ENCODE measurements at places on chromosomes 11 and 22.

GRCh38 chr11:134413826-134414731 lies 2.0 kb upstream of the B3GAT1 start:
- no peak overlapping the region for H3K4me3 ChIP-seq
- no peak overlapping the region for H3K27ac ChIP-seq
- no peak for DNase-seq
- H3K36me3 ChIP-seq, result no peaks in the 10 kb centered on the region

DNA sequence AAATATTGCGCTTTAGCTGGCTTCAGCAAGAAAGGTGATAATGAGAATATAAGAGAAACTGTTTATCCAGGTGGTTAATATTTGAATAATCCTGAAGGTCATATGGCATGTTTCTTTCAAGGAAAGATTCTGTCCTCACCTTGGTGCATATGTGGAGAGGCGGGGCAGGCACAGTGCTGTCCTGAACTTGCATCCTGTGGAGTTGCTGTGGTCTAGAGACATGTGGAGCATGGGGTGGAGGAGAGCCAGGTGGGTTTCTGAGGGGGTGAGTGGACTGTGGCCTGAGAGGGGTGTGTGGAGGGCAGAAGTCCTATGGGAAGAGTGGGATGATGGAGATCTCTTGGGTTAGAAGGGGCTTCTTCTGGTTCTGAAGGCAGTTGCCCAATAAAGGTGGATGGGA lies 65.5 kb downstream of the GRIK4 start:
- no peak overlapping the region for H3K4me3 ChIP-seq
- H3K27me3 ChIP-seq, result no peaks in the 10 kb centered on the region
- DNase-seq, result no peak
- H3K27ac ChIP-seq, result no peak overlapping the region
- no peaks in the 10 kb centered on the region for H3K4me1 ChIP-seq

GRCh38 chr11:3126901-3127691 lies 38.0 kb downstream of the OSBPL5 start:
- no peaks in the 10 kb centered on the region for H3K27me3 ChIP-seq
- no peak overlapping the region for H3K4me3 ChIP-seq
- H3K36me3 ChIP-seq, result peaks cover 50% of the 10 kb centered on the region
- no peak for DNase-seq
- H3K27ac ChIP-seq, result no peak overlapping the region
- H3K4me1 ChIP-seq, result no peaks in the 10 kb centered on the region

DNA sequence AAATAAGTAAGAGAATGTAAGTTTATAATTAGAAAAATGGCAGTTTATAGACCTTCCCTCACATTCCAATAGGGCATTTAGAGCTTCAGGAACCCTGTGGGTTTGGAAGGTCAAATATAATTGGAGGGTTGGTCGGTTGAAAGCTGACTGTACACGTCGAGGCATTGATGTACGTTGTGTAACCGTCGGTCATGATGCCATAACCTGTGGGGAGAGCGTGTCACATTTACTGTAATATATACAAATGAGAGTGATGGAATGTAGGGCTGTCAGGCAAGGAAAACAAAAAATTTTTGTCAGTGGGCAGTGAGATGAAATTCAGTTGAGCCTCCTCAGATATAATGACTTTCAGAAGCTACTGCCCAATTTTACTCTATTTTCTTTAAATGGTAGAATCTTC lies 88.5 kb downstream of the ARL14EP start:
- H3K4me1 ChIP-seq, result peaks cover 3% of the 10 kb centered on the region
- no peaks in the 10 kb centered on the region for H3K27me3 ChIP-seq
- no peaks in the 10 kb centered on the region for H3K36me3 ChIP-seq
- no peak overlapping the region for H3K4me3 ChIP-seq
- DNase-seq, result no peak

- H3K4me1 ChIP-seq, result no peaks in the 10 kb centered on the region
- DNase-seq, result peak; percentile 11
- H3K36me3 ChIP-seq, result no peaks in the 10 kb centered on the region
- H3K27me3 ChIP-seq, result no peaks in the 10 kb centered on the region
Measured at GRCh38 chr22:21816787-21817496, 50.5 kb downstream of the MAPK1 start.

DNA sequence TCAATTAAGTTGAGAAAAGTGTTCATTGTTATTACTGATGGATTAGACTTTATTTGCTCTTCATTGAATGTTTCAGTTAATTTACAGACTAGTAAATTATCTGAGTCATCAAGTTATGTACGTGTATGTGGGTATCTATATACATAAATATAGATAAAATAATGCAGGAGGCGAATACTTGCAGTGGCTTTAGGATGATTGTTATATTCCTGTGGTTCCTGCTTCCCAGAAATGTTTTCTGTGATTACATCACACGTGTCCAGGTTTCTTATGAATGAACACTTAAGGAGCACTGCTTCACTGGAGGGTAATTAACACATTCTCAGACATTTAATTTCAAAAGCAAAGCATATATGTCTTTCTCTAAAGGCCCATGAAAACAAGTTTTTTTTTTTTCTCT lies 28.4 kb downstream of the YAP1 start:
- no peak overlapping the region for H3K27ac ChIP-seq
- no peaks in the 10 kb centered on the region for H3K27me3 ChIP-seq
- H3K36me3 ChIP-seq, result no peaks in the 10 kb centered on the region

GRCh38 chr22:44363013-44363979 lies 50.5 kb upstream of the SHISAL1 start:
- peak; percentile 83 for DNase-seq
- no peak overlapping the region for H3K27ac ChIP-seq
- H3K36me3 ChIP-seq, result no peaks in the 10 kb centered on the region
